Vagina (tissue), 2 donors: ENCODE measurements at places on chromosomes 11 and 22. TPM values are rescaled to one million over a fixed set of nuclear protein-coding genes. Genes with fewer than 3 reads are reported as not detected.

The TRIM6 gene
- 3.9 TPM for total RNA-seq

The POU2F3 gene
- 2.7 TPM for total RNA-seq

The TMPRSS5 gene
- not detected for total RNA-seq

The TMEM191C gene
- 8.3 TPM for total RNA-seq

The KCTD14 gene
- 2.9 TPM for total RNA-seq

The TMA7B gene
- total RNA-seq, result 1.7 TPM

The MS4A3 gene
- total RNA-seq, result not detected

The CABP2 gene
- not detected for total RNA-seq

The OR8G5 gene
- not detected for total RNA-seq

GRCh38 chr22:23163665-23164064 is 16.6 kb upstream of the BCR start:
- DNase-seq, result no peak

- peak; percentile 44 for DNase-seq
These were observed 55.9 kb upstream of the DRD2 start for GRCh38 chr11:113531083-113531482.

DNA sequence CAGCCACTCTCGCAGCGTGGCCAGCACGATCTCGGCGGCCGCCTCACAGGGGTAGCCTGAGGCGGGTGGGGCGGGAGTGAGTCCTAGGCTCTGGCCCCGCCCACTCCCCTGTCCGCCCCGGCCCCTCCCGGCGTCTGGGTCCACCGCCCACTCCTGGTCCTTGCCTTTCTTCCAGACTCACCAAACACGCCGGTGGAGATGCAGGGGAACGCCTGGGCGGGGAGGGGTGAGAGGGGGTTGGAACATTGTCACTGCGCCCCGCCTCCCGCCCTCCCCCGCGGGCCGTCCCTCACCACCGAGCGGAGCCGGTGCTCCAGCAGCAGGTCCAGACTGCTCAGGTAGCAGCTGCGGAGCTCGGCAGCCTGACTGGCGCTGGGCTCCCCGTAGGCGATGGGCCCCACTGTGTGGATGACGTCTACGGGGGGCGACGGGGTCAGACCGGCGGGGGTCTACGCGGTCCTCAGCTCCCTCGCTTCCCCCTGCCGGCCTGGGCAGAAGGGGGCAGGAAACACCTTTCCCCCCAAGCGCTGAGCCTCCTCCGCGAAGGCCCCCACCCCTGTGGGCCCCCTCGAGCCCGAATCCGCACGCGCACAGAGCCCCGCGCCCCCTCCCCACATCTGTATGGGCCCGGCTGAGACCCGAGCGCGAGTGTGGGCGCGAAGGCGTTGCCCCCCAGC is 13.2 kb downstream of the OTUB1 start:
- DNase-seq, result no peak

DNA sequence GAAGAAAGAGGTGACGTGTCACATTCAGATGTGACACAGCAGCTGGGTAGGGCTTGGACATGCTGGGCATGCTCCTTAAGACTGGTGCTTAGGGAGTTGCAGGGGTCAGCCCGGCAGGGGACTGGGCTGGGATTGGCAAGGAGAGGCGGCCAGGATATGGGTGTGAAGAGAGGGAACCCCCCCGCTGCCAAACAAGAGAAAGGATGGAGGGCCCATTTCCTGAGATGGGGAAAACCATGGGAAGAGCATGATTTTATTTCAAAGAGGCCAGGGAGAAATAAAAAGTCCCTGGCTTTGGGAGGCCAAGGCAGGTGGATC is 5.3 kb downstream of the ATF4 start:
- DNase-seq, result no peak

- no peak for DNase-seq
These were observed 21.0 kb upstream of the WNT7B start for GRCh38 chr22:45997777-45998637.

DNA sequence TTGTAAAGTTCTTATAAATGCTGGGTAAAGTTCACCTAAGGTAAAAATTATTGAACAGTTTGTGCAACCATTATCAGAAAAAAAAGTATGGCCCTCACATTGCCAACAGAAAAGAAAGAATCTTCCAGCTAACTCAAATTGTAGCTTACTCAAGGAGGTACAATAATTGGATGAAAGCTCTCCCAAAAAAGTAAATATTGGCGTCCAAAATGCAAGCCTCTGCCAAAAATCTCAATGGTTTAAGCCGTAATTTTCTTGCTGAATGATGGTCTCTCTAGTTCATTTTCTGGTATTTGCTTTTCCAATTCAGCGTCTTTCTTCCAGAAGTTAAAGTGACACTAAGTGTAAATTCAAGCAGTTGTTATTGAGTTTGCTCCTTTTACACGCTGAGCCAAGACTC is 727.3 kb downstream of the LRRC4C start:
- no peak for DNase-seq

DNA sequence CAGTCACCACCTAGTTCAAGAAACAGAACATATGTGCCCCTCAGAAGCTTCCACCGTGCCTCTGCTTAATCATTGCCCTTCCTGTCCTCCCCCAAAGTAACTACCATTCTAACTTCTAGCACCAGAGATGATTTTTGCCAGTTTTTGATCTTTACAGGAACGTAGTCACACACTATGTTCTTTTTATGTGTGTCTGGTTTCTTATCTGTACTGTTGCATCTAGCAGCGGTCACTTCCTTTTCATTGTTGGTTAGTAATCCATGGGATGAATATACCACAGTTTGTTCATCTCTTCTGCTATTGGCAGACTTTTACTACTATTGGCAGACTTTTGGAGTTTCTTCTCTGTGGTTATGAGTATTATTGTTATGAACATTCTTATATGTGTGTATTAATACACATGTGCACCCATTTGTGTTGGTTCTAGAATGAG is 34.6 kb downstream of the SPECC1L start:
- no peak for DNase-seq

DNA sequence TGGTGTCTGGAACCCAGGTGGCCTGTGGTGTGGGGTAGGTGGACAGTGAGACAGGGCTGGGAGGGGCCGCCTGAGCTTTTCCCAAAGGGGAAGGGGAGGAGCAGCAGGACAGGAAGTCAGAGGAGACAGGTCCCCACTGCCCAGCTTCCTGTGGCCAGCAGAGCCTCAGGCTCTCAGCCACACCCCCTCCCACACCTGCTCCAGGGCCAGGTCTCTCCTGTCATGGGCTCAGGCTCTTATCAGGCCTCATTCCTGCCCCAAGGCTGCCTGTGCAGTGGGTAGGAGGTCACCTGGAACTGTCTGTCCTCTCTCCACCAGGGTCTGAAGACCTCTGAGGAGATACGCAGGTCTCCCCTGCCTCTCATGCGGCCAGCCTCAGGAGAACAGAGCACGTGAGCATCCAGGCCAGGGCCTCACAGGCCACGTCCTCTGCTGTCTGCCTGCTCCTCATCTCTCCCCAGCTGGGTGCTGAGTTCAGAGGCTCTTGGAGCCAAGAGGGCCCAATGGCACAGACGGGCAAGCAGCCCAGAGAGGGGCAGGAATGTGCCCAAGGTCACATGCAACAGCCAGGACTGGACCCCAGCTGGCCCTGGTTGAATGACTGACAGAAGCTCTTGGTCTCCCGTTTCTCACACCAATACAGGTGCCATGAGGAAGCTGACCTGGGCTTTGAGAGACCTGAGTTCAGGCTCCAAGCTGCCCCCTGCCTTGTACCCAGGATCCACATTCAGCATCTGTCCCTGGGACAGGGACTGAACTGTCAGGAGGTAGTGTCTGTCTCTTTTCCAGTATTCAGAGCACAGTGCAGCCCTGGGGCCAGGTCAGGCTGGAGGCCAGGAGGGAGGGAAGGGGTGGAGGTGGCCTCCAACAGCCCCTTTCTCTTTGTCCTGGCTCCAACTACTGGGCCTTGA is 16.7 kb downstream of the STARD10 start:
- DNase-seq, result no peak

DNA sequence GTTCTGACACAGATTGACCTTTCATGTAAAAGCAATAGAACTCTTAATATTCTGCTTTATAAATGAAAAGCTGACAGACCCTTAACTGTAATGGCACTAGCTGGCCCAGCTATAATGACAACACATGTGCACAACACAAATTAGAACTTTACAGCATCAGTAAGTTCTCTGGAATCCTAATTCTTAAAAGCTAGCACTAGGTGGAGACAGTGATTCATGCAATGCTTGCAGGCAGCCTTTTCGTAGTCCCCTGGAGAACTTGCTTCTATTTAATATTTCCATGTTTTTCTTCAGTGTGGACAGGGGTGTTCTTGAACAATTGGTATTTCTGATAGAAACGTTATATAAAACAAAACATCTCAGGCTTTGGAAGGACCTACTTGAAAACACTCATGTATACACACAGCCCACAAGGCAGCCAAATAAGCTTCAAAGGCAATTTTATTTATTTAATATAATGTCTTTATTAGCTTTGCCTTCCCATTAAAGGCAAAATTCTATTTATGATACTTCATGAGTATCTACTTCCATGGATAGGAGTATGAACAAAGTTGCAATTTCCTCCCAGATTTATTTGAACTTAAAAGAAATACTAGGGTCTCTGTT is 374.3 kb upstream of the MPPED2 start:
- DNase-seq, result no peak

DNA sequence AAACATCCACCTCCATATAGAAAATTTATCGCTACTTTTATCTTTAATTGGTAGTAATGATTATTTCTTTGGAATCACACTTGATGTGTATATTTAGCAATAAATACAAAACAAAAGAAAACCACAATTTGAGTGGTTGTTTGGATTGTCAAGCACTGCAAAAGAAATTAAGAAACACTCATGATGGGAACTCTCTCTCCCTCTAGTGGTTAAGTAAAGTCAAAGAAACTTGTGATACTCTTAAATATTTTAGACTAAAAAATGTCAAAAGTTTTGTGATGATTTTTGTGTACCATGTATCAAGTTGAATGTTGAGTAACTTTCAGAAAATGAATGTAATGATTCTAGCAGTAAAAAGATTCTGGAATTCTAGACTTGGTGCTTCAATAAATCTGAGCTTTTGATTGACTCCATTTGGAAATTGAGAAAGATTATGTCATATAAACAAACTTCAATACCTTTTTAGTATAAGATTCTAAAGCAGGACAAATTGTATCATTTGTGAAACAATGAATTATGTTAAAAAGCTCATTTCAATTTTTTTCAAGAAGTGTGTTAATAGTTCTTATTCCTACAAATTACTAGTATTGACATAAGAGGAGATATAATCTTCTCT is 20.8 kb downstream of the MUC15 start:
- DNase-seq, result no peak

DNA sequence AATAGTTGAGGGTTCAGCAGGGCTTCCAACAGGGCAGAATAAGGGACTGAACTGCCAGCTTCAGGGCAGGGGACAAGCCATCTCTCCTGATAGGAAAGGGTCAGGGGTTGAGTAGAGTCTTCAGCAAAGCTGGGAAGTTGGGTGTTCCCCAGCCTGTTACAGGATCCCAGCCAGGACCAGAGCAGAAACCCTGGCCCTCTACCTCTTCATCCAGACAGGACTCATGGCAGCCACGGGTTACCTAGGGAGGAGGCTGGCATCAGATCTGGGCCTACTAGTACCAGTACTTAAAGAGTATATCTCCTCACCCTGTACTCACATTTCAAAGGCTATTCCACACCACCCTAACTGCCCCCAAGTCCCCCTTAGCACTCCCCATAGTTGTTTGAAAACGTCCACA is 2.4 kb upstream of the TAF10 start:
- DNase-seq, result no peak

DNA sequence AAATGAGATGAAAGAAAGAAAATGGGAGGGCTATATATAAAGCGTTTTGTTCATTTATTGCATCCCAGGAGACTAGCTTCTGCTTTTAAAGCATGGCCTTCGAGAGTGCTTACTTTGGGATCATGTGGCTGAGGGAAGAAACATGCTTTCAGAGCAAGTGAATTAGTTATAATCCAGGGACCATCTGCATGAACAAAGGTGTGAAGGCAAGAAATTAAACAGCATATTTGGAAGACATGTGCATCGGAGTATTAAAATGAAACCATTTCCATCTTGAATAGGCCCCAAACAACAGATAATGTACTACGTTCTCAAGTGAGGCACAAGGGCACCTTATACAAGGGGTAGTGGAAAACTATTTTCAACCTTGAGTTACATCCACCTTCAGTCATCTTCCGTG is 51.4 kb downstream of the ZBTB44 start:
- DNase-seq, result no peak

DNA sequence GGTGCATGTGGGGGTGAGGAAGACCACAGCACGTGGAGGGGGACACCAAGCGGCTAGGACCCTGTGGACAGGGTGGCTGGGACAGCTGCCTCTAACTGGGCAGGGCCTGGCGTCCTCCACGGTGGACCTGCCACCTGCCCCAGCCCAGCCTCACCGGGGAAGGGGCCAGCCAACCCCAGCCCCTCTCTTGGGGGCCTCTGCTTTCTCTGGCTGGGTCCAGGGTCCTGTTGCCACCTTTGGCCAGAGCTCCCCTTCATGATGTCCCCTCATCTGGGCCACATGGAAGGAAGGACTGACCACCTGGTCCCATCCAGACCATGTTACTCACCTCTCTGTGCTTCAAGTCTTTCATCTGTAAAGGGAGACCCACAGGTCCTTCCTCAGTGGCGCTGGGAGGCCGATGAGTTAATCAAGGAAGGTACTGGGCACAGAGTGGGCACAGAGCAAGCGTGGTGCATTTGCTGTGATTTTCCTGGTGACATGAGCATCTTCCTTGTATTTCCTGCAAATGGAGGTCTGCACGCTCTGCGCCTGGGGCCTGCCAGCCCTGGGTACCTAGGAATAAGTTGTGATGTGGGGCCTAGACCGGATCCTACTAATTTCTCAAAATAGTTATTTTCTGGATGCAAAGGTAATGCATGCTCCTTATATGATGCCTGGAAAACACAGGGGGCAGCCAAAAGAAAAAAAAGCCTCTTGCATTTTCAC is 538.4 kb downstream of the TBC1D22A start:
- DNase-seq, result peak; percentile 70

DNA sequence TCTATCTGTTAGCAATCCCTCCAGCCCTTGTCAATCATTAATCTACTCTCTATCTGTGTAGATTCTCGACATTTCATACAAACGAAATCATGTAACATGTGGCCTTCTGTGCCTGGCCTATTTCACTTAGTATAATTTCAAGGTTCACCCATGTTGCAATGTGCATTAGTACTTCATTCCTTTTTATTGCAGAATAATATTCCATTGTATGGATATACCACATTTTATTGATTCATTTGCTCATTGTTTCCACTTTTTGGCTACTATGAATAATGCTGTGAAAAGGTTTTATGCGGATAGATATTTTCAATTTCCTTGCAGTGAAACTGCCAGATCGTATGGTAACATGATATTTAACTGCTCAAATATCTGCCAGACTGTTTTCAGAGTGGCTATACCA is 100.1 kb downstream of the MIAT start:
- DNase-seq, result no peak
